ENCODE measurements at places on chromosomes 12 and 14. TPM values are rescaled to one million over a fixed set of nuclear protein-coding genes. Genes with fewer than 3 reads are reported as not detected.

GRCh38 chr12:18823461-18823860, 85.5 kb downstream of the CAPZA3 start:
- no peak overlapping the region for H3K27ac ChIP-seq
- no peaks in the 10 kb centered on the region for H3K4me1 ChIP-seq
- DNase-seq = no peak
- H3K36me3 ChIP-seq = peaks cover 3% of the 10 kb centered on the region

KRT86 gene
- total RNA-seq = 0.14 TPM

ATP2B1 gene
- total RNA-seq = 95.2 TPM

CLEC9A gene
- not detected for total RNA-seq

IL25 gene
- total RNA-seq = not detected

DNA sequence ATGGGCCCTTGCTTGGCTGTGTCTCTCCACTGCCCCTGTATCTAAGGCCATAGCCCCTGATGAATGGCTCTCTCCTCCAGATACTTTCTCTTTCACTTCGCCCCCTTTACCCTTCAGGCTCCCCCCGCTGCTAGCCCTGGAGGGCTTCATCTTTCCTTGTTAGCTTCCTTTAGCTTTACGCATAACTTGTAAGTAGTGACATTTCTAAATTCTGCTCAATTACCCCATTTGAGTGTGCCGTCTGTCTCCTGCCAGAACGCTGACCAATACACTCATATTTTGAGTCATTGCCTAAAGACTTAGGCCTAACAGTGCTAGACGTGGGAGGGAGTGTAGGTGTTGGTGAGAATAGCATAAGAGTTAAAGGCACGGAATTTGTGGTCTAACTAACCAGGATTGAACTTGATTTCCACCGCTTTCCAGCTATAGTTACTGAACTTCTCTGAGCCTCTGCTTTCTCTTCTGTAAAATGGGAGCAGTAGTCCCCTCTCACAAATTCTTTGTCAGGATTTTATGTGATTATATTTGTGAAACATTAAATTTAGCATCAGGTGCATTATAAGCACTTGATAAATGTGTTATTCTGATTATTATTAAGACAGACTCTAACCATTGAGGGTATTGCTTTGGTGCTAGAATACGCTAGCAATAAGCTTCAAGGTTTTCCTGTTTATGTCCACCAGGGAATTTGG, 129.3 kb downstream of the ZFP36L1 start:
- H3K27me3 ChIP-seq = no peaks in the 10 kb centered on the region
- DNase-seq = no peak
- peaks cover 77% of the 10 kb centered on the region for H3K4me1 ChIP-seq
- no peak overlapping the region for H3K27ac ChIP-seq
- H3K36me3 ChIP-seq = peaks cover 17% of the 10 kb centered on the region
- H3K4me3 ChIP-seq = no peak overlapping the region

- peaks cover 12% of the 10 kb centered on the region for H3K4me1 ChIP-seq
- peaks cover 36% of the 10 kb centered on the region for H3K27me3 ChIP-seq
- no peak for DNase-seq
- H3K36me3 ChIP-seq = no peaks in the 10 kb centered on the region
Observed at GRCh38 chr12:131607658-131608447, 103.0 kb upstream of the SFSWAP start.

DNA sequence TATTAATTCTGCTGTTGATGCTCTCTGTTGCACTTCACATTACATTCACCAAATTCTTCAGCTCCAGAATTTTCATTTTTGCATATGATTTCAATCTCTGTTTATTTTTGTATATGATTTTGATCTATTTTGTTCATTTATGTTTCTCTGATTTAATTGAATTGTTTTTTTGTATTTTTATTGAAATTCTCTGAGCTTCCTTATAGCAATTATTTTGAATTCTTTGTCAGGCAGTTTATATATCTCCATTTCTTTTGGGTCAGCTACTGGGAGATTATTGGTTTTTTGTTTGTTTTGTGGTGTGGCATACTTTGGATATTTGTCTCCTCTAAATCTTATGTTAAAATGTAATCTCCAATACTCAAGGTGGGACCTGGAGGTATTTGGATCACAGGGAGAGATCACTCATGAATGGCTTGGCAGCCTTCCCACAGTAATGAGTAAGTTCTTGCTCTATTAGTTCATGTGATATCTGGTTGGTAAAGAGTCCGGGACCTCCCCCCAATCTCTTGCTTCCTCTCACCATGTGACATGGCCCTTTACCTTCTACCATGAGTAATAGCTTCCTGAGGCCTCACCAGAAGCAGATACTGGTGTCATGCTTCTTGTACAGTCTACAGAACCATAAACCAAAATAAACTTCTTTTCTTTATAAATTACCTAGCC, 8.7 kb upstream of the TCL1A start:
- no peak for DNase-seq
- no peak overlapping the region for H3K27ac ChIP-seq
- H3K4me1 ChIP-seq = no peaks in the 10 kb centered on the region
- H3K27me3 ChIP-seq = peaks cover 10% of the 10 kb centered on the region
- H3K4me3 ChIP-seq = no peak overlapping the region

All from type B pancreatic cell (in vitro differentiated cells).